ENCODE measurements at places on chromosomes 4 and X. TPM values are rescaled to one million over a fixed set of nuclear protein-coding genes. Genes with fewer than 3 reads are reported as not detected.

The FGB gene
- total RNA-seq = under 0.01 TPM

The WDR17 gene
- 3.2 TPM for total RNA-seq

The CXCL11 gene
- total RNA-seq = 0.27 TPM

The FABP2 gene
- total RNA-seq = not detected

The CRMP1 gene
- total RNA-seq = under 0.01 TPM
